Thymus (tissue), 14 donors: ENCODE measurements at places on chromosomes 13 and 19.

- H3K27ac ChIP-seq = peak within 1 kb of the TSS; percentile 43
- H3K4me1 ChIP-seq = peaks cover 21% of the 10 kb centered on the region
- no peaks in the 10 kb centered on the region for H3K27me3 ChIP-seq
These were observed at the start of gene ADGRE1 for GRCh38 chr19:6887316-6887715. ADGRE1 (plus strand) TSS chr19:6887579; CDS start chr19:6887609, 30 bp downstream.

DNA sequence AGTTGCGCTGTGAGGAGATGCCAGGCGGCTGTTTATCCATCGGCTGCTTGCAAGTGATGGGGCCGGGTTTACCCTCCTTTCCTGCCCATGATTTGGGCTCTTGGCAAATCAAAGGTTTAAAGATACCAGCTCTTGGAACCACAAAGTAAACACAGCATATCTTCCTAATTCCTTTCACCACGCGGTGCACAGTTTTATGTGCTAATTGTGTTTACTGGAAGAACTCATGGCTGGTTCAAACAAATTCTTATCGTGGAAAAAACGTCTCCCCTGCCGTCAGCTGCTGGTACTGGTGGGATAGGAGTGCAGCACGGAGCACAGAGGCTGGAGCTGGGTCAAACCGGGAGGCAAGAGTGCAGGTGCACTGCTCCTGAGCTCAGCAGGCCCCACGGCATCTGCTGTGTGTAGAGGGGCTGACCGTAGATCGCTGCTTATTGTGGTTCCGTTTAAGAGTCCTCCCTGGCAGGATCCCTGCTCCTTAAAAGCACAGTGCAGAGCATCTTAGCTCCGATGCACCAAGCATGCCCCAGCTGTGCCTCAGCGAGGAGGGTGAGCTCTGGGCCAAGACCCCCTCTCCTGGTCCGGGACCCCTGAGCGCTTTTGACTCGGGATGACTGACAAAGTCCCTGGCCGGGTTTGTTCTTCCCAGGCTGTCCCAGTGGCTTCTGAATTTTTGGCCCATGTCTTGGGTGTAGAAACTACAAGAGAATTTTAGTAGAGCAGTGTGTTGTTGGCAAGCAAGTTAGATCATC is 51.3 kb upstream of the GAS6 start:
- no peaks in the 10 kb centered on the region for H3K4me1 ChIP-seq
- no peak for DNase-seq
- H3K36me3 ChIP-seq = no peaks in the 10 kb centered on the region

- DNase-seq = no peak
- no peaks in the 10 kb centered on the region for H3K36me3 ChIP-seq
- H3K27me3 ChIP-seq = no peaks in the 10 kb centered on the region
- no peak overlapping the region for H3K27ac ChIP-seq
- no peaks in the 10 kb centered on the region for H3K4me1 ChIP-seq
These were observed 5.7 kb upstream of the DIAPH3 start for GRCh38 chr13:60169239-60170031.

DNA sequence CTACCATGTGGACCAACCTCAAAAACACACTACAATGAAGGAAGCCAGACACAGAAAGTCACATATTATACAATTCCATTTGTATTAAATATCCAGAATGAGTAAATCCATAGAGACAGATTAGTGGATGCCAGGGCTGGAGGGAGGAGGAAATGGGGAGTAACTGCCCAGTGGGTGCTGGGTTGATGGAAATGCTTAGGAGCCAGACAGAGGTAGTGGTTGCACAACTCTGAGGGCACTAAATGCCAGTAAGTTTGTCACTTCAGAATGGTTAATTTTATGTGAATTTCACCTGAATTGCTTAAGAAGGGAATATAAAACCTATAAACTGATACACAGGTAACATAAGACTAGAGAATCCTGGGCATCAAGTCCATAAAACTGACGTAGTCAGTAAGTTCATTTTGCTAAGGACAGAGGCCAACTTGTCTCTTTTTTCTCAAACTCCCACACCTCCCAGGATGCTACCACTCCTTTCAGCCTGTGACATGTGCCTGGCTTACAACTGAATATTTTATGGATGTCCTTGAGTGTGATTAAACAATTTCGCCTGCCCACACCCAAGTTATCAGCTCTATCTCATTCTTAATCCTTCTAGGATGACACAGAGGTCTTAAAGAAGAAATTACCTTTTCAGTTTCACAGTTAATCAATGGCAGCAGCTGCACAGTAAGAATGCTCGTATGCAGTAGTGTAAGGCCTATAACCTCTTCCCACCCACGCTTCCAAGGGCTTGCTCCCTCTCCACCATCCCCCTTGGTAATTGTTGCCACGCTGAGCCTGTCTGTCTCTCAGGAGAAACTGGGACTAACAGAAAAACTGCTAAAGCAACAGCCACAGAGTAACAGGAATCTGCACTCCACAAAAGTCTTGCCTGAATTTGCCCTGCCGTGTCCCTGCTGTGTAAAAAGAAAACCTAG is 5.9 kb upstream of the MLNR start:
- H3K4me3 ChIP-seq = no peak overlapping the region
- DNase-seq = no peak
- peaks cover 4% of the 10 kb centered on the region for H3K36me3 ChIP-seq
- peak overlapping the region; percentile 53 for H3K27ac ChIP-seq
- H3K27me3 ChIP-seq = peaks cover 27% of the 10 kb centered on the region
- H3K4me1 ChIP-seq = peaks cover 7% of the 10 kb centered on the region

DNA sequence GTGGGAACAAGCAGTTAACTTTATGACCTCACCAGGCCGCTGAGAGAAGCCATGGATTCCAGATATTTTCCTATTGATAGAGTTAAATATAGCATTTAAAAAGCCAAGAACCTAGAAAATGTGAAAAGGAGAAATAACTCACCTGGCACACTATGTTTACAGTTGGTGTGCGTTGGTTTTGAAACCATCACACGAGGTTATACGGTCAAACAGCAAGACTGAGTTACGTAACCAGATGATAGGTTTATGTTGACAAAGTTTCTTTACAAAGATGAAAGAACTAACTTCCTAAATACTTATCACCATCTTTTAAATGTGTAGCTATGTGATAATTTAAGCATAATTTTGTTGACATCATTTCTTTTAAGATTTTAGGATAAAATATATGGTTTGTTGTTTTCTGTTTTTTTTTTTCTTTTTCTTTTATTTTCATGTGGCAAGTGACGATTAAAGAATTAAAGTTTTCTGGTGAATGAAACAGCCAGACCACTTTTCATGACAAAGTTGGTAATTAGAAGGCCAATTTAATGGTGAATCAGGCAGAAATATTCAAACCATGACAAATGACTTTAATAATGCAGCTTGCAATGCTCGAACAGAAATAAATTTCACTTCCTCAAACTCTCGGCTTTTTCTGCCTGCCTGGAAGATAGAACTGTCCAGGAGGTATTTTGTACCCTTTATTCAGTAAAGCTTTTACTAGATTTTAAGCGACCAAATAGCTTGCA is 339.1 kb upstream of the OBI1 start:
- H3K36me3 ChIP-seq = no peaks in the 10 kb centered on the region
- no peaks in the 10 kb centered on the region for H3K27me3 ChIP-seq
- DNase-seq = no peak
- no peaks in the 10 kb centered on the region for H3K4me1 ChIP-seq

- no peak overlapping the region for H3K4me3 ChIP-seq
- no peaks in the 10 kb centered on the region for H3K27me3 ChIP-seq
- H3K36me3 ChIP-seq = no peaks in the 10 kb centered on the region
These were observed 1.3 kb upstream of the CEACAM20 start for GRCh38 chr19:44530777-44531176.

GRCh38 chr19:29255912-29256311 is 43.0 kb upstream of the UQCRFS1 start:
- no peaks in the 10 kb centered on the region for H3K36me3 ChIP-seq
- no peaks in the 10 kb centered on the region for H3K4me1 ChIP-seq
- no peak overlapping the region for H3K27ac ChIP-seq
- H3K4me3 ChIP-seq = no peak overlapping the region
- no peak for DNase-seq

GRCh38 chr13:74485757-74486156 is 351.6 kb upstream of the KLF12 start:
- no peaks in the 10 kb centered on the region for H3K27me3 ChIP-seq
- H3K27ac ChIP-seq = no peak overlapping the region
- no peaks in the 10 kb centered on the region for H3K4me1 ChIP-seq

DNA sequence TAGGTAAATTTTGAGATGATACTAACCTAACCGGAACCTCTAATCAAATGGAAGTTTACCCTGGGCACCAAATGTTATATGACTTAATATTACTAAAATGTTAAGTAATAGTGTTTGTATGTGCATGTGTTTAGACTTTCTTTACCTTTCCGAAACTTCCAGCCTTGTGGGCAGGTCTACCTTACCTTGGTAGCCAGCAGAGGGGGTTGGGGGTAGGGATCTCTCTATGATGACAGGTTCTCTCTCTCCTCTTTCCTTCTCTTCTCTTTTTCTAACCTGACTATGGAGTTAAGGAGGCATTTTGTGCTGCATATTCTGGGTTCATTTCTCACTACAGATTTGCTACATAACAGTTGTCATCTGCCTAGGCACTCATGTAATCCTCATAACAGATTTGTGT is 6.8 kb upstream of the FRY start:
- no peak overlapping the region for H3K4me3 ChIP-seq
- no peaks in the 10 kb centered on the region for H3K4me1 ChIP-seq
- no peak for DNase-seq
- H3K27ac ChIP-seq = no peak overlapping the region

DNA sequence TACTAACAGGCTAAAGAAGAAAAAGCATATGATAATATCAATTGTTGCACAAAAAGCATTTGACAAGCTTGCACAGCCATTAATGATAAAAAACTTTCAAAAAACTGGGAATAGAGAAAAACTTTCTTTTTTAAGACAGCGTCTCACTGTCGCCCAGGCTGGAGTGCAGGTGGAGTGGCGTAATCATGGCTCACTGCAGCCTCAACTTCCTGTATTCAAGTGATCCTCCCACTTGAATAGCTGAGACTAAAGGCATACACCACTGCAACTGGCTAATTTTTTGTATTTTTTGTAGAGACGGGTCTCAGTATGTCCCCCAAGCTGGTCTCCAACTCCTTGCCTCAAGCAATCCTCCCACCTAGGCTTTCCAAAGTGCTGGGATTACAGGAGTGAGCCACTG is 382.8 kb downstream of the TSHZ3 start:
- DNase-seq = no peak
- no peaks in the 10 kb centered on the region for H3K36me3 ChIP-seq
- H3K4me1 ChIP-seq = no peaks in the 10 kb centered on the region
- no peak overlapping the region for H3K27ac ChIP-seq
- H3K27me3 ChIP-seq = no peaks in the 10 kb centered on the region
- H3K4me3 ChIP-seq = no peak overlapping the region

- H3K4me3 ChIP-seq = no peak overlapping the region
- no peak for DNase-seq
- no peaks in the 10 kb centered on the region for H3K27me3 ChIP-seq
- H3K27ac ChIP-seq = no peak overlapping the region
These were observed 77.1 kb downstream of the GNG7 start for GRCh38 chr19:2625434-2625833.

DNA sequence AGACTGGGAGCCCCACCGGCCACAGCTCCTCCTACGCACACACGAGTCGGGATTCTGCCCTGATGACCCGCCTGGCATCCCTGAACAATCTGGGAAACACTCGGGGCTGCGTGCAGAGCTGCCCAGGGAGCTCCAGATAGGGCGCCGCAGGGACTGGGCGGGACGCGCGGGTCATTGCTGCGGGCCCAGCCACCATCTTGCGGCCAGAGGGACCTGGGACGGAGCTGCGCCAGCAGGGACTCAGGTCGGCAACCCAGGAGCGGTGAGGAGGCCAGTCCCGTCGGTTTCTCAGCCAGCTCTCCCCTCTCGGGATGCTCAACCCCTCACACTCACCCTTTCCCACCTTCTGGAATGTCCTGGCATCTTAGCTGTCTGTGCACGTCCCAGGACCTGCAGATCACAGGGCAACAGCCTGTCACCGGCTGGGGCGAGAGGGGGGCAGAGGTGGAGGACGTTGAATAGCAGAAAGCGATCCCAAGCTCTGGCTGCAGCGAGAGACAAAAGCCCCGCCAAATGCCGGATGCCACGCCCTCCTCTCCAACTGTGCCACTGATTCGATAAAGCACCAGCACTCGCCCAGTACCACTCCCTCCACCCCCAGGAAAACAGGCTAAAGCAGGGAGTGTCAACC is 20.4 kb upstream of the ZNF91 start:
- H3K36me3 ChIP-seq = no peaks in the 10 kb centered on the region
- H3K27ac ChIP-seq = no peak overlapping the region
- H3K4me3 ChIP-seq = no peak overlapping the region

GRCh38 chr19:4700693-4700970 is 23.0 kb downstream of the DPP9 start:
- no peak overlapping the region for H3K27ac ChIP-seq
- H3K4me3 ChIP-seq = no peak overlapping the region
- no peak for DNase-seq
- no peaks in the 10 kb centered on the region for H3K27me3 ChIP-seq
- H3K4me1 ChIP-seq = no peaks in the 10 kb centered on the region

- H3K4me3 ChIP-seq = no peak overlapping the region
- no peak overlapping the region for H3K27ac ChIP-seq
- H3K4me1 ChIP-seq = no peaks in the 10 kb centered on the region
- no peaks in the 10 kb centered on the region for H3K27me3 ChIP-seq
These were observed 30.0 kb upstream of the KBTBD7 start for GRCh38 chr13:41224113-41225110.

GRCh38 chr19:19531951-19532805 is 3.5 kb downstream of the YJEFN3 start:
- DNase-seq = peak; percentile 79
- H3K4me1 ChIP-seq = peaks cover 21% of the 10 kb centered on the region
- peaks cover 24% of the 10 kb centered on the region for H3K36me3 ChIP-seq
- peaks cover 12% of the 10 kb centered on the region for H3K27me3 ChIP-seq

- peaks cover 43% of the 10 kb centered on the region for H3K4me1 ChIP-seq
- H3K27ac ChIP-seq = no peak overlapping the region
- peaks cover 57% of the 10 kb centered on the region for H3K36me3 ChIP-seq
- DNase-seq = no peak
- no peak overlapping the region for H3K4me3 ChIP-seq
These were observed 7.6 kb downstream of the CALM3 start for GRCh38 chr19:46608581-46609345.
